ENCODE measurements at places on chromosomes 4 and X.

DNA sequence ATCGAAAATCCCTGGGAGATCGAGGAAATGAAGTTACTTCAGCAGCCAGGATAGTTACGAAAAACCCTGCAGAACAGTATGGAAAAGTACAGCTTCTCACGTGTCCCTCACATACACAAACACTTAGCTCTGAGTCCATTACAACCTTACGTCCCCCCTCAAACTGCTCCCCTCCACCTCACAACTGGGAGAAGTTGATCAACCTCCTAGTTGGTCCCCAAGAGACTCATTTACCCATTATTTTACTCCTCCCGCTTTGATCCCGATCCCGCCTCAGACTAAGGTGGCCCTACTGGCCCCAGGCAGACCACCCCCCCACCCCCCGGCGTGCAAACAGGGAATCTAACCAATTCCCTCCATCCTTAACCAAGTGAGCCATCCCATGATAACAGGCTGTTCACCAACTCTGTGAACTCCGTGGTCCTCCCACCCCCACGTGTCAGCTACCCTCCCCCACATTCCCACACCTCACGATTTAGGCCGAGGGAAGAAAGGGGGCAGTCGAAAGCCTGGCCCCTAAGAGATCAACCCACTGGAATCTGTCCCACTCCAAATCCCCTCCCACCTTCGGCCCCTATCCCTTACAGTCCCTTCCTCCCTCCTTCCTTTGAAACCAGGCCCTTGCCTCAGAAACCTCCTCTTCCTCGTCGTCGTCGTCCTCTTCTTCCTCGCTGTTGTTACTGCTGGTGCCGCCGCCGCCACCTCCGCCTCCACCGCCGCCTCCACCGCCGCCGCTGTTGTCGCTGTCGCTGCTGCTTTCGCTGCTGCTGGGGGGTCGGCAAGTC, 755 bp downstream of the ANKRD17 start:
- DNase-seq: peak; percentile 42

- no peak for DNase-seq
Measured at GRCh38 chr4:6425336-6425735, 47.1 kb downstream of the PPP2R2C start.

GRCh38 chr4:78922207-78922606, 17.0 kb downstream of the PAQR3 start:
- peak; percentile 49 for DNase-seq

GRCh38 chr4:7753271-7753670, 186.4 kb downstream of the AFAP1 start:
- no peak for DNase-seq

- DNase-seq: peak; percentile 10
Measured at GRCh38 chrX:123475068-123475724, 257.7 kb downstream of the THOC2 start.

- no peak for DNase-seq
Measured at GRCh38 chr4:153449338-153449737, 16.8 kb upstream of the TMEM131L start.

DNA sequence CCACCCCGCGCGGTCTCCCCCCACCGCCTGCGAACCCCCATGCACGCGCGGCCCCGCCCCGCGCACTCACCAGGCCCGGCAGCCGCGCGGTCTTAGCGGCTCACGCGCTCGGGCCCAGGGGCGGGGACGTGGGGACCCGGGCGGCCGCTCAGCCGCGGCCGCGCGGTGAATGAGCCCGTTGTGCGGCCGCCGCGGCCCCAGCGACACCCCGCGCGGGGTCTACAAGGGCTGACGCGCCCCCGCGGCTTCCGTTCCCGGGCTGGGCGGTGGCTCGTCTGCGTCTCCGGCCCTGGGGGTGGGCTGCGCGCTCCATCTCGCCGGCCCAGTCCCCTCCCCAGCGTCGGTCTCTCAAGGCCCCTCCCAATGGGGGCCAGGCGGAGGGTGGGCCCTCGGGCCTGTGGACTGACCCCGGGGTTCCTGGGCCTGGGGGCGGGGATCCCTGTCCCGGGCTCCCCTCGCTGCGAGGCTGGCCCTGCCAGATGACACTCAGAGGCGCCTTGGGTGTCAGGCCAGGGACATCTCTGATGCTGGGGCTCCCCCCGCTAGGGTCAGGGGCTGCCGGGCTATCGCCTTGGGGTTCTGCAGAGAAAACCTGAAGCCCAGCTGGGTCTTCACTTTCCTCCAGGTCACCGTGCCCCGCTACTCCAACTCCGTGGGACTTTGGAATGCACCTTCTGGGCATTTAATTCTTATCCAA, 4.3 kb upstream of the SLC26A1 start:
- DNase-seq: no peak

GRCh38 chrX:97854086-97854485, 970.4 kb downstream of the RPA4 start:
- DNase-seq: no peak

DNA sequence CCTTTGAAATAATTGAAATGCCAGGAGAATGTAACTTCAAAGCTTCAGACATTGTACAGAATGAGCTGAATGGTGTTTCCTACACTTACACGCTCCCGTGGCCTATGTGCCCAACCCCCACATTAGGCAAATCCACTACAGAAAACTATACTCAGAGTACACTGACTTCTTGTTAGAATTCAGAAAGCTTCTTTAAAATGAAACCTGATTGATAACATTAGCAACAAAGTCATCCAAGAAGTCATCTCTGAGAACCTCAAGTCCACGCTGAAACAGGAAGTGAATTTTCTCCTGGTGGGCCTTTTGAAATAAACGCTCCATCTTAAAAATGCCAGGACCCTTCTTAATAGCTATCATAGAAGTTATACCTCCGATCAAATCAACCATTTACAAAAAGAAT, 136.3 kb downstream of the TSPAN5 start:
- peak; percentile 16 for DNase-seq

- no peak for DNase-seq
Measured at GRCh38 chr4:75629239-75629638, 1.1 kb downstream of the CDKL2 start.

DNA sequence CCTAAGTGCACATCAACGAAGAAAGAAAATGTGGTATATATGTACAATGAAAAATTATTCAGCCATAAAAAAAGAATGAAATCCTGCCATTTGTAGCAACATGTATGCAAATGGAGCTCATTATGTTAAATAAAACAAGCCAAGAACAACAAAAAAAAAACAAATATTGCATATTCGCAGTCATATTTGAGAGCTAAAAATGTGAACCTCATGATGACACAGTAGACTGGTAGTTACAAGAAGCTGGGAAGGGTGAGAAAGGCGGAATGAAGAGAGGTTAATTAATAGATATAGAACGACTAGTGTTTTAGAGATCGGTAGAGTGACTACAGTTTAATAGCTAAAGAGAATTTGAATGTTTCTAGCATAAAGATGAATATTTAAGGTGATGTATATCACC, 89.2 kb downstream of the PDS5A start:
- DNase-seq: no peak

DNA sequence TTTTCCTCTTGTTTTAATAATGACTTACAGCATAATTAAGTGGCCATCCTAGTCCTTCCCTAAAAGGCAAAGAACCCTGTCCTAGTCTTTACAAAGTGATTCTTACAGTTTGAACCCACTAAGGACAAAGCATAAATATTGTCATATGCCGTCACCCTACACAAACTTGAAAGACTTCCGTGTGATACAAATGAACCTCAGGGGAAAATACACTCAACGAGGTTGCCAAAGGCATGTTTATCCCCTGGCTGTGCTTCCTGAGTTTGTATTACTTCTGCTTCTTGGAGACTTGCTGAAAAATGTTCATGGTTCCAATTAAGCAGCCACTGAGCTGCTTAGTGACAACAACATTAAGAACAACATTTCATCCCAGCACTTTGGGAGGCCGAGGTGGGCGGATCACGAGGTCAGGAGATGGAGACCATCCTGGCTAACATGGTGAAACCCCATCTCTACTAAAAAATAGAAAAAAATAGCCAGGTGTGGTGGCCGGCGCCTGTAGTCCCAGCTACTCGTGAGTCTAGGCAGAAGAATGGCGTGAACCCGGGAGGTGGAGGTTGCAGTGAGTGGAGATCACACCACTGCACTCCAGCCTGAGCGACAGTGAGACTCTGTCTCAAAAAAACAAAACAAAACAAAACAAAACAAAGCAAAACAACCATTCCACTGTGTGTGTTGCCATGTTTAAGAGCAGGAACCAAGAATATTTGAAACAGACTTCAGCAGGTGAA, 16.2 kb downstream of the RASSF6 start:
- peak; percentile 42 for DNase-seq

DNA sequence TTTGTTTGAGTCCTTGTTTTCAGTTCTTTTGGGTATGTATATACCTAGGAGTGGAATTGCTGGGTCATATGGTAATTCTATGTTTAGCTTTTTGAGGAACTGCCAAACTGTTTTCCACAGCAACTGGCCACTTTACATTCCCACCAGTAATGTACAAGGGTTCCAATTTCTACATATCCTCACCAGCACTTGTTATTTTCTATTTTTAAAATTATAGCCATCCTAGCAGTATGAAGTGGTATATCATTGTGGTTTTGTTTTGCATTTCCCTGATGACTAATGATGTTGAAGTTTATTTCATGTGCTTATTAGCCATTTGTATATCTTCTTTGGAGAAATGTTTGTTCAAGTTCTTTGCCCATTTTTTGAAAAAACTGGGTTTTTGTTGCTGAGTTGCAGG, 39.6 kb downstream of the TMEM164 start:
- DNase-seq: peak; percentile 17

DNA sequence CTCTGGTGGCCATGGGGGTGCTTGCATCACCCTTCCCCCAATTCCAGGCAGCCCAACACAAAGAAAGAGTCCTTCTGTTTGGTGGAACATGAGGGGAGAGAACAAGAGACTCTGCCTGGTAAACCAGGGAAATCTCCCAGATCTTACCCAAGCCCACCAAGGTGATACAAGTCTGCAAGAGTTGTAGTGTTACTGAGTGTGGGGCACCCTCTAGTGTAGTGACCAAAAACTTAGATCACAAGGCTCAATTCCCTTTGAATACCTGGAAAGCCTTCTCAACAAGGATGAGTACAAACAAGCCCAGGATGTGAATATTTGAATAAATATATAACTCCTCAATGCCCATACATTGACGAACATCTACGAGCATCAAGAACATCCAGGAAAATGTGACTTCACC, 64.7 kb downstream of the IL13RA2 start:
- no peak for DNase-seq

DNA sequence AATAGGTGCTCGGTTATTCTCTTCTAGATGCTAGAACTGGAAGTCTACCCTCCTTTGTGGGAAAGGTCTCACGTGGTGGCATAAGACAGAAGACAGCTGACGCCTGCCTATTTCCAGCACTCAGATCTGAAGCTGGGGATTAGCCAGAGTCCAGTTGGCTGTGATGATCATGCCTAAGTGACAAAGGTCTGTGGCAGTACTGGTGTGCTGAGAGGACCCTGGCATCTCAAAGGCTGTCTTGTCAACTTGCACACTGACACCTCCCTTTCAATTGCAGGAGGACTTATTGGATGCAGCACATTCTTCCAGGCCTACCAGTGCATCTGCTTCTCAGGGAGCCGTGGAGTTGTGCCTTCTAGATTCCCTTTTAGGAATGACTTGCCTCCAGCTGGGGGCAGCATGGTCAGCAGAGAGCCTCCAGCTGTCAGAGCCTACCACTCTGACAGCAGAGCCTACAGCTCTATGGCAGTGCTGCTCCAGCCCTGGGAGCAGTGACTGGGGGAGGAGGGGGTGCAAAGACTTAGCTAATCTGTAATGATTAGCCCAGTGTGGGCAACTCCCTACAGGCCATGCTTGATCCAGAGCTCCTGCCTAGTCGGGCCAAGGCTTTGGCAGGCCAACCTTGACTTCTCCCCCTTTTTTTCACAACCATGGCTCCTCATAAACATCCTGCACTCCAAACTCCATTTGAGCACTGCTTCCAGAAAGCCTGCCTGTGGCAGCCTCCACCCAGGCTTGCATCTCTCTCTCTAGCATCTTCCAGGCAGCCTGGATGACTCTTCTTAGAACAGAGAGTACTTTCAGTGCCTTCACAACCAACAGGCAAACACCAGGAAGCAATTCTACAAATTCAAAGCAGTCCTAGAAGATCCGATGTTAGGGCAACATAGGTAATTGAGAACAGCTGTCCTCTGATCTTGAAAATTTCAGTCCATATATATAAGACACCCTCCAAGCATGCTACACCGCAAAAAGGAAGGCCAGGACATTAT, 13.8 kb upstream of the FGFBP2 start:
- DNase-seq: no peak

DNA sequence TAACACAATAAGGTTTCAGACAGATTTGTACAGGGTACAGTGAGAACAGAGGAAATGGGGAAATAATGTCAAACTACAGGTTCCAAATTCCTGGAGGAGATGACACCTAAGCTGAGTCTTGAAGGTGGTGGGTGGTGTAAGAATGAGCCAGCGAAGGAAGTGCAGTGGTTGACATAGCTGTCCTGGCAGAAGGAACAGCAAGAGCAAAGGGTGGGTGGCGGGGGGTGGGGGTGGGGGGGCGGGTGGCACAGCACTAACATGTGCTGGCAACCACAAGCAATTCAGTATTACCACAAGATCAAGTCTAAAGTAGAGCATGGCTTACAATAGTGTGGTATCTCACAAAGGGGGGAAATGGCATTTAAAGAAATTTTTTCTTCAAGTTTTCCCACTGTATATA, 13.1 kb upstream of the G3BP2 start:
- DNase-seq: no peak

- no peak for DNase-seq
Measured at GRCh38 chrX:45903781-45904201, 641.4 kb downstream of the ZNF674 start.

GRCh38 chr4:108901291-108901690, 138.4 kb upstream of the ETNPPL start:
- DNase-seq: no peak

DNA sequence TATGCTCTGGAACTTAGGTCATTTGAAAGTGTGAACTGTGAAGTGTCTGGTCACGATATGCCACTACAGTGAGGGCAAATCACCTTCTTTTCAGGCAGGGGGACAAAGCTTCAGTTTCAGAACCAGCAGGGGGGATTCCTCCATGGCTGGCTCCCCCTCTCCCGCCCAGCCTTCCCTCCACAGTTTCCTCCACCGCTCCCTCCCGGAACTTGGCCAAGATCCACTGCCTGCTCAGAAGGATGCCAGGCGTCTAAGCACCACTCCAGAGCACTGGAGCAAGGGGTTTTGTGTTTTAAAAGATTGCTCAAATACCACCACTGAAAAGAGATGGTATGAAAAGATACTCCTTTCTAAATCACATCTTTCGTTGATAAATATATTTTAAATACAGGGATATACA, 126.9 kb downstream of the ELOVL6 start:
- DNase-seq: no peak

DNA sequence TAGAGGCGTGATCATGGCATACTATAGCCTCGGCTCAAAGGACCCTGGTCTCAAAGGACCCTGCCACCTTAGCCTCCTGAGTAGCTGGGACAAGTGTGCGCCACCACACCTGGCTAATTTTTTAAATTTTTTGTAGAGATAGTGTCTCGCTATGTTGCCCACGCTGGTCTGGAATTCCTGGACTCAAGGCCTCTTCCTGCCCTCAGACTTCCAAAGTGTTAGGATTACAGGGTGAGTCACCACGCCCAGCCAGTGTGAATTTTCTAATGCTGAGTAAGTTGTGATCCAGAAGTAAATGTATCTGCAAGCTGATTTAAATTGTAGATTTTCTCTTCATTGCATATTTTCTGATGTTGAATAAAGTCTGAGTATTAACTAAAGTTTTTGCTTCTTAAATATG, 2.6 kb upstream of the ZNF674 start:
- DNase-seq: peak; percentile 69

- DNase-seq: no peak
Measured at GRCh38 chrX:111857534-111858060, 18.4 kb upstream of the TRPC5OS start.

All from fibroblast of pulmonary artery (primary cell).